ENCODE measurements at places on chromosomes 5 and 9.

DNA sequence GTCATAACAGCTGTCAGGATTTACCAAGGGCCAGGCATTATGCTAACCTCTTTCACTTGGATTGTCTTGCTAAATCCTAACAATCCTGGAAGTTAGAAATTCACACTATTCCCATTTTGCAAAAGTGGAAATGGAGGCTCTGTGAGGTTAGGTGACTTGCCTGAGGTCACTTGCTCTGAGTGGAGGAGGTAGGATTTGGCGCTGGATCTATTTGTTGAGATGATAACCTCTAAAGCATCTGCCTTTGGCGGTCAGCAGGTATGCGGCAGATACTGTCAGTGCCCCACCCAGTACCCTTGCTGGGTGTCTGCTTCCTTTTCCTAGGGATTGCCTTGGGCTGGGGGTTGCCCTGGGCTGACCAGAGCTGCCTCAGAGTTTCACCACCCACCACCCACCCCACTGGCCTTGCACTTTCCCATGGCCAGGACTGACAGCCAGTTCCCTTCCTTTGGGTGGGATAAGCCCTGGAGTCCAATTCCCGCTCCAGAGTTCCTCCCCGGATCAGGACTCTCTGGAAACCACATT, 164.8 kb upstream of the MSX2 start:
- no peak for DNase-seq

- no peak for DNase-seq
Measured at GRCh38 chr9:108517651-108518365, 338.0 kb downstream of the ACTL7B start.

DNA sequence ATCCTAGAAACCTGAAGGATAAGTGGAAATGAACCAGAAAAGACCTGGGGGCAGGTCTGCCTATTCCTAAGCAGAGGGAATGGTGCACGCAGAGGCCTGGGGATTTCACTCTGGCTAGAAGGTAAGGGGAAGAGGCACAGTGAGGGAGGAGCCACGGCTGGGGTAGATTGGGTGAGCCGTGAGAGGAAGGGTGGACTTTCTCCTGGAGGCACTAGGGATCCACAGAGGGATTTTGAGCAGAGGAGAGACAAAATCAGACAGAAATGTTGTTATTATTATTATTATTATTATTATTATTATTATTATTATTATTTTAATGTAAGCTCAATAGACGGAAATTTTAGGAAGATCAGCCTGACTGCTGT, 3.0 kb upstream of the ADGRD2 start:
- DNase-seq: no peak

DNA sequence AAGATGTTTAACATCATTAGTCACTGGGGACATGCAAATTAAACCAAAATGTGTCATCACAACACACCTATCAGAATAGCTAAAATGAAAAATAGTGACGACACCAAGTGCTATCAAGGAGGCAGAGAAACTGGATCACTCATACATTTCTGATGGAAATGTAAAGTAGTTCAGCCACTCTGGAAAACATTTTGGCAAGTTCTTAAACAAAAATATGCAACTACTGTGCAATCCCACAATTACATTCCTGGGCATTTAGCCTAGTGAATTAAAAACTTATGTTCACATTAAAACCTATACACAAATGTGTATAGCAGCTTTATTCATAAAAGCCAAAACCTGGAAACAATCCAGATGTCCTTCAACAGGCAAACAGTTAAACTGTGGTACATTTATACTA, 53.1 kb downstream of the SVEP1 start:
- DNase-seq: no peak
